Astrocyte (in vitro differentiated cells and primary cell): ENCODE measurements at places on chromosomes 13 and 19.

DNA sequence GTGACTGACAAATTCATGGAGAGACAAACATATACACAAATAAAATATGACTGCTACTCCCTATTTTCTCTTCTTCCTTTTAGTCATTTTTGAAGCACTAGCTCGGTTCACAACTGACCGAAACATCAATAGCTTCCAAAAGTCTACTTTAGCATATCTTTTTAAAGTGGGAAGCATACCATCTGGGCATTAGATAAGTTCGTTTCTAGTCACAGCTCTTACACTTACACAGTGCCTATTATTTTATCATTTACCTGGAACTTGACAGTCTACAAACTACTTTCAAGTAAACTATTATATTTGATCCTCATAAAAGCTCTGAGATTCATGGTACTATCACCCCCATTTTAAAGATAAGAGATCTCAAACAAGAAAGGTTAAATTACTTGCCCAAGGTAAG lies 458.5 kb downstream of the LMO7 start:
- DNase-seq, result no peak

GRCh38 chr19:55457683-55458457 lies 3.6 kb downstream of the ISOC2 start:
- DNase-seq, result no peak

DNA sequence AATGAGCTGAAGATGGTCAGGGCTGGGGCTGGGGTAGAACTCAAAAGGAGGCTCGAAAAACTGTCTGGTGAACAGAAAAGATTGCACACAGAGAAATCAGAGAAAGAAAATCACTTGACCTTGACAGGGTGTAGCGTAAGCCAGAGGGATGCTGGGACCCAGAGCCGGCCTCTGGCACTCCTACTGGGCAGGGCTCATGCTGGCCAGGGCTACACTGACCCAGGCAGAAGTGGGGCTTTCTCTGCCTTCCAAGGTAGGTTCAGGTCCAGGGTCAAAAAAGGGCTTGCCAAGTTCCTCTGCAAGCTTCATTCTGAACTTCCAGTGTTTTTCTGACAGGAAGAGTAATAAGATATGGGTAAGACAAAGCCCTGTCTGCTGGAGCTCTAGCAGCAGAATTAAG lies 56.2 kb downstream of the LATS2 start:
- no peak for DNase-seq

- no peak for DNase-seq
Measured at GRCh38 chr13:112169941-112170822, 103.2 kb downstream of the SOX1 start.

DNA sequence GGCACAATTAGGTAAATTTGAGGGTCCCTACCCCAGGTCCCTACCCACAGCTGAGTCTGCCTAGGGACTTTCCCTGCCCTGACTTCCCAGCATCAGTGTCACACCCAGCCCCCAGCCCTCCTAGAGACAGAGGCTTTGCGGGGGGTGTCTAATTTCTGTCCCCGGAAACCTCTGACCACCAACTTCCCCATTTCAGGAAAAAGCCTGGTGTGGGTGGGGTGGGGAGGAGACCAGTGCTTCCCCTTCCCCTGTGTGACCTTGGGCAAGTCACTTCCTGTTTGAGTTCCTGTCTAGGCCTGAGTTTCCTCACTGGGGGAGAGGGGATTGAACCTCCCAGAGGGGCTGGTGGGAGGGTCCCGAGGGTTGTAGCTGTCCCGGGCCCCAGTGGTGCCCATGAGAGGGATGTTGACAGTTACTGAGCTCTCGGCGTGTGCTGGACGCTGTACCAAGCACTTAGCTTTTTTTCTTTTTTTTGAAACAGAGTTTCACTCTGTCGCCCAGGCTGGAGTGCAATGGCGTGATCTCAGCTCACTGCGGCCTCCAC lies 7.9 kb downstream of the VASP start:
- no peak for DNase-seq

DNA sequence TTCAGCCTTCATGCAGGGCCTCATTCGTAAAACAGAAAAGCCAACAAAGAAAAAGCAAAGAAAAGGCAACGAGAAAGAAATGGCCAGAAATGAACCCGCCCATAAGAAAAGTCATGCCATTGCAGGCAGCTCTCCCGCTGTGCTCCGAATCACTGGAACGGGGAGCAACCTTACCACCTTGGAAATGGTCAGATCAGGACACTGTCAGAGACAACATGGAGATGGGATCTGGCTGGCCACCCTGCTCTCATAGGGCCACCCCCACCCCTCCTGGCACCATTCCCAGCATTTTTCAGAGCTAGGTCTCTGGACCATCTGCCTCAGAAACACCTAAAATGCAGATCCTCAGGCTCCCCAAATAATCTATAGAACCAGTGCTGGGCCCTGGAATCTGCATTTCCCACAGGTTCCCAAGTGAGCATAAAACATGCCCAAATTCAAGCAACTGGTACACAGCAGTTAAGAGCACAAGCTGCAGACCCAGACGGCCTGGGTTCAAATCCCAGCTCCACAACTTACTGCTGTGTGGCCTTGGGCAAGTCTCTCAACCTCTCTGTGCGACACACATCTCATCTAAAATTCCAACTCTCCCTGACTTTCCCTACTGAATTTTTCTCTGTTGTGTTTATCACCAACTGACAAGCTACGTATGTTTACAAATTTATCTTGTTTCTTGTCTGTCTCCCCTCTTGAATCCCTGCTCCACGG lies 151.6 kb downstream of the IER2 start:
- no peak for DNase-seq

DNA sequence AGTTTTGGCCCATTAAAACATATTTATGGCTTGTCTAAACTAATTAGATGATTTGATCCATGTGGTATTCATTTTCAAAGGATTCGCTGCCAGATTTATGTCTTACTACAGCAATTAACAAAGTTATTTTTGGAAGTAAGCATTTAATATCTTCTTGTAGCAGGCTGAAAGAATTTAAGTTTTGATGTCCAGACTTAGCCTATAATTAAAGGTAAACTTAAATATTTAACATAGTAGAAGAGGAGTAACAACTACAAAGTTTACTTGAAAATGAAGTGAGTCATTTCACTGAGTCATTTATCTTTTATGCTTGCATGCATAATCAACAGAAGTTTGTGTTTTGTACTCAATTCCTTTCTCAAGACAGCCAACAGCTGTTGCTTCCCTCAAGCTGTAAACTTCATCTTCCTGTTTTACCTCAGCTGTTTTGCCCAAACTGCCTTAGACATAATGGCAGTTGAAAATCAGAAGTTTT lies 58.1 kb downstream of the EDNRB start:
- DNase-seq, result peak; percentile 80

DNA sequence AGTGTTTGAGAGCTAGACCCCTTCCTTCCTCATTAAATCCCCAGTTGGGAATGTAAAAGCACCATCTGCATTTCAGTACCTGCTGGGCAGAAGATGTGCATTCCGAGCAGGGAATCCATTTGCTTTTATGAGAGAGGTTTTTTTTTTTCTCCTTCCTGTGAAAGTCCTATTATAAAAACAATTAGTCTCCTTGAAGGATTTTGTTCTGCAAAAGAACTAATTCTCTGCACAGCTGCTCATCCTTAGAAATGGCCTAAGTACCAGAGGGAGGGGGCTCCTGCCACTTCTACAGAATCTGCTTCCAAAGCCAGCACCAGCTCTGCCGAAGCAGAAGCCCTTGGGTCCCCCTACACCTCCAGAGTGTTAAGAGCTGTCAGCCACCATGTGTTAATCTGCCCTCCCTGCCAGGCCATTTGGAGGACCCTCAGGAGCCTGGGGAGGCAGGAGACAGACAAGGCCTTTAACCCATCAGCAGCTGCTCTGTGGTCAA lies 36.4 kb upstream of the SERPINE3 start:
- no peak for DNase-seq

GRCh38 chr13:108987944-108988343 lies 358.5 kb downstream of the MYO16 start:
- no peak for DNase-seq
